ENCODE measurements at places on chromosomes 2 and 18.

DNA sequence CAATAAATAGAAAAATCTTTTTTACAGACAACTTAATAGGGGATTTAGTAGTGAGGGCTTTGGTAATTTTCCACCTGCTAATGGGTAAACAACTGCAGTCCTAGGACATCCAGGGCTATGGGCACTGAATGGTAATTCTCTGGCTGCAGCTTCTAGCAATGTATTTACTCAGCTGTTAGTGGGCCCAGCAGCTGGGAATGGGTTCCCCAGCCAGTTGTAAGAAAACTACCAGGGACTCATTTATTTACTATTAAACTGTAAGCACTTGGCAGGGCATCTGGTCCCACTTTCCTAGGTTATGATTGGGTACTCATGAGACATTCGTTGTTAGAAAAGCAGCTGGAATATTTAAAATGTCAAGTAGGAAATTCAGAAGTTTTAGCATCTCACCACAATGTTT is 363.8 kb upstream of the TRIB2 start:
- no peak for DNase-seq

- DNase-seq: no peak
Measured at GRCh38 chr2:15553951-15554350, 7.2 kb downstream of the NBAS start.

DNA sequence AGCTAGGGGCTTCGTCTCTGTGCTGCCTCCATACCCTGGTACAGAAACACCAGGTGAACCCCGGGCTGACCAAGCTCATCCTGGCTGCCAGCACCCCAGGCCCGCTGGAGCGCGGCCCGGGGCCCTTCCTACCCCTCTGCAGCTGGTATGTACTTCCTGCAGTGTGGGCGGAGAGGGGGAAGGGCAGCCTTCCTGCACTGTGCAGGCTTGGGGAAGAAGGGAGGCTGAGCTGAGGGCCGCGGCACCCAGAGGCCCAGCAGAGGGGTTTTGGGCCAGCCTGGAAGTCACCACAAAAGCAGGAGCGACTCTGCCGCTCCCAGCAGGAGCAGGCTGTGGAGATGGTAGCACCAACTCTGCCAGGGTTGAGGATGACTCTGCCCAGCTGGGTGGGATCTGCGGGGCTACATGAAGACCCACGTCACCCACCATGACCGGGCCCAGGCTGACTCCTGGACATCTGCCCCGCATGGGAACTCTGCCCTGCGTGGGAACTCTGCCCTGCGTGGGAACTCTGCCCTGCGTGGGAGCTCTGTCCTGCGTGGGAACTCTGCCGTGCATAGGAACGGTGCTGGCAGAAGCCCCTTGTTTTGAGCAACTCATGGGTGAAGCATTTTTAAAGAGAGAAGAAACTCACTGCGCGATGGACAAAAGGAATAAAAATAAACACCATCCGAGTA is 273.3 kb downstream of the NDUFA10 start:
- DNase-seq: no peak

- DNase-seq: peak; percentile 88
Measured at GRCh38 chr2:230219419-230220331, at the start of gene SP110. Gene SP110, minus strand, starts transcription at chr2:230219984. Its CDS starts 3,057 bp downstream, at chr2:230216927.

DNA sequence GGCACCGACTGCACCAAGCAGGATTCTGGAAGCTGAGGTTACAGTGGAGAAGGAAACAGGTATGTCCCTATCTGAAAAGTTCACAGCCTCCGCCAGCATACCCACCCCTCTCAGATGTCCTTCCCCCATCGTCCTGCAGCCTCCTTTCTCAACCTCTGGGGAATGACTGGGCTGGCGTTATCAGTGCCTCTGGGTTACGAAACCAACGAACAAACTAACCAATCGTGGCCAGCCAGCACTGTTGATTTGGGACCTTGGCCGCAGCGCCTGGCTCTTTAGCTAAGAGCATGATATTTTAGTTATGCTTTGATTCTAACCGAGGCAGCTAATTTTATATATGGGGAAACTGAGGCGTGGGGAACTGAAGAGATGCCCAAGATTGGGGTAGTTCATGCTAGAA is 233.0 kb downstream of the TFCP2L1 start:
- no peak for DNase-seq

DNA sequence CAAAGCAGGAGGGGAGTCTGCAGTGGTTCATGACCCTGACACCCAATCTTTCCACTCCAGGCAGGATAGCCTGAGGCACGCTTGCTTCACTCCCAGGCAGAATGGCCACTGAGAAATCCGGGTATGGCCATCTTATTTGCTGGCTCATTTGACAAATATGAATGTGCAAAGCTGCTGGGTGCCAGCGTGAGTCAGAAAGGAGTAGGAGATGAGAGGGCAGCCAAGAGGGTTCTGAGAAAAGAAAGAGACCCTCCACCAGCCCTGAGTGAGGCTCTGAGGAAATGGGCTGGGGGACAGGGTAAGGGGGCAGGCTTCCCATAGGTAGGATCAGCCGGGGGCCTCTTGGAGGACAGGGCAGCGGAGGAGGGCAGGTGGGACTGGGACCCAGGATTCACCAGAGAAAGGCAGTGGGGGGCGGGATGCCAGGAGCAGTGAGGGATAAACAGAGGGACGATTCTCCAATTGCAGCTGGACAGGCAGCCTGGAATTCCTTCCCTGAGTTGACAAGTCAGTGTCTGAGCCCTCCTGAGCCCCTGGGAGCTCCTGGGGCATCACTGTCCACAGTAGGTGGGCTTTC is 15.2 kb downstream of the RAMP1 start:
- no peak for DNase-seq

GRCh38 chr2:43826305-43827250 is 12.1 kb downstream of the ABCG5 start:
- DNase-seq: no peak

- DNase-seq: no peak
Measured at GRCh38 chr18:37922162-37922561, 356.6 kb upstream of the CELF4 start.

DNA sequence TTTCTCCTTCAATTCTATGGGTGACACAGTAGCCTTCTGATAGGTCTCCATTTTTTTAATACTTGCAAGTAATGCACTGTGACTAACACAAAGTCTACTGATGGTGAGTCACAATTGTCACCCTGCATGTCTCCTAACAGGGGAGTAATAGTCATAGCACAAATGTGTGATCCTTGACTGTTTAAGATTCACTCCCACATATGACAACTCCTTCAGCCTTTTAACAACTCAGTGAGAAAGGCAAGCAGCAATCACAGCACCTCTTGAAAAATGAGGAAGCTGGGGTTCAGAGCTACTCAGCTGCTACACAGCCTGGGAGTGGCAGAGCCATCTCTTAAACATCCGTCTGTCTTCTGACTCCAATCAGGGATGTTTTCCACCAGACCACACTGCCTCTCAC is 63.8 kb downstream of the EHD3 start:
- no peak for DNase-seq

- no peak for DNase-seq
Measured at GRCh38 chr2:98870516-98871158, 65.4 kb downstream of the CRACDL start.

- DNase-seq: no peak
Measured at GRCh38 chr2:129737660-129738527, 241.6 kb upstream of the RAB6C start.

DNA sequence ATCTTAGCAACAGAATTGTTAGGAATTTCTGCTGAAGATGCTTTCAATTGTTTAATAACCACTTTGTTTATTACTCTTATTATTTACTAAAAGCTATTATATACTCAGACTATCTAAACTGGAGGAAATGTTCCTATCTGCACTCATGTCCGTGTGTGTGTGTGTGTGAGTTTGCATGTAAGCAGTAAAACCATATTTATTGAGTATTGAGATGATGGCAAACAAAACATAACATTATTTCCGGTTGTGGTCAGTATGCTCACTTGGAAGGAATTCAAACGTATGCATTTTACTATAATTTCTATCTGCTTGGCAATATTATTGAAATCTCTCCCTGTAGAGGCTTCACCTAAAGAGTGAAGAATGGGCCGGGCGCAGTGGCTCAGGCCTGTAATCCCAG is 43.0 kb upstream of the ZNF804A start:
- no peak for DNase-seq

- no peak for DNase-seq
Measured at GRCh38 chr2:196809260-196809659, at the start of gene C2orf66. Gene C2orf66, minus strand, starts transcription at chr2:196809355. Its CDS starts 19 bp downstream, at chr2:196809336.

DNA sequence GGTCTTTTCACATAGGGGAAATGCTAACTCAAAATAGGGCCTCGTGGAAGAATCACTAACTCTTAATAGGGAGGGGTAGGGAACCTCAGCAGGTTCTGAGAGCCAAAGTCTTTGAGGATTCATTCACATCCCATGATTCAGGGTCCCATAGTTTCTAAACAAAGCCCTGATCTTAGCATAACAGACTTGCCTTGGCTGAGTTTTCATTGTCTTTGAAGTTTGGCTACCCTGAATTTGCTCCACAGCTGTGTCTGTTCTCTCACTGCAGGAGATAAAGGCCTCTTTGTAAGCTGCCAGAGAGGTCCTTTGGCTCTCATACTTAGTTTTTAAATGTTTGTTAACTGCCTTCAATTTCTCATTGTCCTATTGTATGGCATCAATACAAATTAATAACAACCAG is 54.5 kb downstream of the ZDBF2 start:
- DNase-seq: peak; percentile 70

- no peak for DNase-seq
Measured at GRCh38 chr18:38028946-38029345, 463.3 kb upstream of the CELF4 start.

DNA sequence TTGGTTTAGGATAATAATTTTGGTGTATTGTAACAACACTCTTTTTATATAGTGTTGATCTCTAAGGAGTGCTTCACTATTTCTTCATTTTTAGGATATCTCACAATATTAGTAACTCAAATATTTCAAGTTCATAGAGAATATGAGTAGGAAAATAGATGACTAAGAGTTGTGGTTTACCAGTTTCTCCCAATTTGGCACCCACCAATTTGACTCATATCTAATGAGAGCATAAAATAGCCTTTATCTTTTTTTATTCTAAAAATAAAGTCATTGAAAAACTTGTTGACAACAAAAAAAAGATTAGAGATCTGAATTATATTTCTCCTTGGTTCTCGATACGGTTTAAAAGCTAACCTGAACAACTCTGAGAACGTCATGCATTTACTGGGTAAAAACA is 204.0 kb downstream of the PARD3B start:
- no peak for DNase-seq

DNA sequence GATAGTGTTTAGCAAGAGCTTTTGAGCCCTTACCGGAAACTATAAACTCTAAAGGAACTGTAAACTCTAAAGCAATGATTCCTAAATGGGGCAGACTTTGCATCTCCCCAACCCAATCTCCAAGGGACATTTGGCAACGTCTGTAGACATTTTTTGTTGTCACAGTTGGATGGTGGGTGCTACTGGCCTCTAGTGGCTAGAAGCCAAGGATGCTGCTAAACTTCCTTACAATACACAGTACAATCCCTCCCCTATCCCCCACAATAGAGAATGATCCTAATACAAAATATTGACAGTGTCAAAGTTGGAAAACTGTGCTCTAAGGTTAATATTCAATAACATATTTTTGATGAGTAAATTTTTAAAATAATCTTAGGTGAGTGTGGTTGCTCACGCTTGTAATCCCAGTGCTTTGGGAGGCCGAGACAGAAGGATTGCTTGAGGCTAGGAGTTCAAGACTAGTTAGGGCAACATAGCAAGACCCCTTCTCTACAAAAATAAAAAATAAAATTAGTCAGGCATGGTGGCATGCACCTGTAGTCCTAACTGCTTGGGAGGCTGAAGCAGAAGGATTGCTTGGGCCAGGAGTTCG is 66.7 kb downstream of the PTPN4 start:
- peak; percentile 60 for DNase-seq

- no peak for DNase-seq
Measured at GRCh38 chr2:130374587-130375290, 18.9 kb downstream of the PTPN18 start.

GRCh38 chr2:12607971-12608370 is 108.8 kb upstream of the TRIB2 start:
- no peak for DNase-seq

DNA sequence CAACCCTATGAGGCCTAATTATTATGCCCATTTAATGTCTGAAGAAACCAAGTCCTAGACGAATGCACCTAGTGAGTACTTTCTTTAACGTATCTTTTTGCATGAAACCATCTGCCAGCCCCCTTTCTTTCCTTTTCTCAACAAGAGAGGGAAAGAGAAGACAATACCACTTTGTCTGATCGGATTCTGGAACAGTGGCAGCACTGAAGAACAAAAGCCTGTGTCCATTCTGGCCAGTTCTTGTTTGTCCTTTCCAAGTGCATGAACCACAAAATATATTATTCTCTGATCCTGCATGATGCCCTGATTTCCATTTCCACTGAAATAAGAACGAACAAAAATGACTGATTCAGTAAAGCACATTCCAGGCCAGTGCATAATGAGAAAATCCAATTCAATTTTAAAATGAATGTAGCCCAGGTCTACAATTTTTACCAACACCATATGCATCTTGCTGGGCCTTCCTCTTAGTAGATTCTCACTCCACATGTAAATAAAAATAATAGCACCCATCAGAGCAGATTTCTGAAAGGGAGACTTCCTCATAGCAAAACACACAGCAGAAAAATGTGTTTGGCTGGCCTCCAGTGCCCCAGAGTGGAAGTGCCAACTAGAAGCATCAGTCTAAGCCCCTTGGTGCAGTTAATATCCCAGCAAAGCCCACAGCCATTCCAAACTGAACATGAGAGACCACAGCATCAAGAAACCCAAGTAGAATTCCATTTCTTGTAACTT is 422.6 kb upstream of the ID2 start:
- peak; percentile 98 for DNase-seq

GRCh38 chr18:29960539-29960938 is 1082.0 kb downstream of the DSC3 start:
- no peak for DNase-seq

- DNase-seq: no peak
Measured at GRCh38 chr18:77876319-77876865, 626.7 kb downstream of the GALR1 start.

GRCh38 chr2:159907909-159908308 is 109.9 kb upstream of the CD302 start:
- DNase-seq: no peak

- no peak for DNase-seq
Measured at GRCh38 chr2:111643759-111644158, 240.2 kb downstream of the ANAPC1 start.

- no peak for DNase-seq
Measured at GRCh38 chr18:74069178-74070050, 78.2 kb downstream of the FBXO15 start.

- no peak for DNase-seq
Measured at GRCh38 chr18:21038201-21038600, 73.4 kb downstream of the ROCK1 start.

DNA sequence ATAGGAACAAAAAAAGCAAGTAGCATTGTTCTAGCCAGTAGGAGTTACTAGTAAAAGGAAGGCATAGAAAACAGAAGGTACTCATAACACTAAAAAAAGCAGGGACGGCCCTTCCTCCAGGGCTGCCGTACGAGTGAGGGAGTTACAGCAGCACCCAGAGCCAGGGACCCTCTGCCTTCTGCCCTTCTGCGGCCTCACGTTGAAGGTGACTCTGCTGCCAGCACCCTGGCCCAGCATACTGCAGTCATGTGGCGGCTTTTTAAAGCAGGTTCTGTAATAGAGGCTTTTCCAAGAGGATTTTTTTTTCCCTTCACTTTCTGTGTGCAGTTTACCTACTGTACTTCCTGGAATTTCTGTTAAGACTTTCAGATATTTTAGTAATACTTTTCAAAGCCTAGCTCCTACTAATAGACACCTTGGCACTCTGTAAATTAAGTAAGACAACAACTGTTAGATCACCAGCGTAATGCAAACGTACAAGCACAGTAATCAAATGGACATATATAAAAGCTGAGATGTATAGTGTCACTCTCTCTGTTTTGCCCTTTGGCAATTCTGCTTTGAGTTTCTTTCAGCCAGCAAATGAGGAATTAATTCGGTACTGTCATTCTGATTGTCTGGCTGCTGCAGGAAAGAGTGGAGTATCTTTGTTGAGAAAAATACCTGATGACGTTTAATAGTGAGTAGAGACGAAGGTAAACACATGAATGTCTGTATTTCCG is 161.5 kb downstream of the PTGR3 start:
- no peak for DNase-seq
